Mesothelial cell of epicardium (in vitro differentiated cells): ENCODE measurements at places on chromosomes 3 and 15.
A peak's percentile ranks its signal among the peaks of the same experiment; 100 is the strongest.

GRCh38 chr3:182238126-182238525 lies 526.4 kb downstream of the SOX2 start:
- no peak for DNase-seq

GRCh38 chr3:39187372-39188155 lies 4.8 kb downstream of the XIRP1 start:
- no peak for DNase-seq

DNA sequence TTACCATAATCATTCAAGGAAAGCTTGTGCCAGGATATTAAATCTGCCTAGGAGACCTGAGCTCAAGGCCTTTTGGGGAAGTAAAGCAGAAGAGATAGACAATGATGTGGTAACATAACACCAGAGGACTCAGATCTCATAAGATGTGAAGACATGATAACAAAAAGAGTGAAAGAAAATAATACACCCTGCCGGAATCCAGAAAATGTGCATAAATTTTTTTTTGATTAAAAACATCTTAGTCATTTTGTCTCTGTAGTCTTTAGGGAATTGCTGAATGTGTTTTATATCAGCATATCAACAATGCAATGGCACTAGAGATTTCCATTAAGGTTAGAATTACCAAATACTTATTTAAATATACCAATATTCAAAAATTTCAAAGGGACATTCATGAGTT lies 326.8 kb upstream of the ROBO1 start:
- DNase-seq: no peak

DNA sequence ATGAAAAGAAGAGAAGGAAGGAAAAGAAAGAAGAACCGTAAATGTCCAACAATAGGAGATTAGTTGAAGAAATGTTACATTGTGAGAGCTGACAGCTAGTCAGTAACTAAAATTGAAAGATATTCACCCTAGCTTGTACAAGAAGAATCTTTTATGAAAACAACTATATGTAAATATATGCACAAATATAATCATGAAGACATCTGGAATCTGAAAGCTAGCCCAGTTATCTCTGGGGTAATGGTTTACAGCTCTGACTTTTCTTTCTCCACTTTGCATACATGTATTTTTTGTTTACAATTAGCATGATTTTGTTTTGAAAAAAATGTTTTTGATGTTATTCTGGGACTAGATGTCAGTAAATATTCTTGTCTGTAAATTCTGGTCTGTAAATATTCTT lies 37.1 kb upstream of the ADAMTSL3 start:
- DNase-seq: no peak

- no peak for DNase-seq
These were observed 385.9 kb downstream of the MFSD1 start for GRCh38 chr3:159187706-159188105.

GRCh38 chr15:73515527-73515926 lies 72.6 kb downstream of the REC114 start:
- DNase-seq: no peak

- no peak for DNase-seq
These were observed 190.4 kb downstream of the GHSR start for GRCh38 chr3:172257648-172258400.

DNA sequence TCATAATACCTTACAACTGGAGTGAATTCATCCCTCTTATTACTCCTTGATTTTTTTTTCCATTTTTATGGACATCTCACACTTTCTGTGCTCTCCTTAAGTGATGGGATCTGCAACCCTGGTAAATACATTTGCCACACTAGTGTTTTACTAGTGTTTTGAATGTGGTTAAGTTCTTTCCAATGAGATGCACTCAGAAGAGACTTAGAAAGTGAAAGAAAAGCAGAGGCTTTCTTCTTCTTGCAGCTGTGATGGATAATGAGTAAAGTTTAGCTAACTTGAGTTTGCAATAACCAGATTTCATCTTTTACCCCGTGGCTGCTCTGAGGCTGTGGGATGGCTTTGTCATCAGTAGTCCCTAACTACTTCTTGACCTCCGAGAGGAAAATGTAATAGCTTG lies 1248.4 kb downstream of the NSUN3 start:
- DNase-seq: no peak

DNA sequence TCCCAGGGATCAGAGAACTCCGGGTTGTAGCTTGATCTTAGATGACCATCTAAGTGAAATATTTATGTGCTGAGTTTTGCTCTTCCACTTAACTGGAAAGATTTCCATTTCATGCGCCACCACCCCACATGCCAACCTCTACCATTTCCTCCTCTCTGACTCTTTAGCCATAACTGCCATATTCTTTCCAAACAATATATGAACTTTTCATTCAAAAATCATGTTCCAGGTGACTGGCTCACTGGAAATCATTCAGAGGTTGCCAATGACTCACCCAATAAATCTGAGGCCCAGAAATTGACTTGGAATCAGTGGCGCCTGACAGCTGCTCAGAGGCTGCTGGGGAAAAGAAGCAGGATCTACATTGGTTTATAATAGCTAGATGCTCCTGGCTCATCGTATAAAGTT lies 31.6 kb upstream of the FAM174B start:
- DNase-seq: no peak

GRCh38 chr3:31767920-31768319 lies 213.1 kb downstream of the OSBPL10 start:
- DNase-seq: no peak

DNA sequence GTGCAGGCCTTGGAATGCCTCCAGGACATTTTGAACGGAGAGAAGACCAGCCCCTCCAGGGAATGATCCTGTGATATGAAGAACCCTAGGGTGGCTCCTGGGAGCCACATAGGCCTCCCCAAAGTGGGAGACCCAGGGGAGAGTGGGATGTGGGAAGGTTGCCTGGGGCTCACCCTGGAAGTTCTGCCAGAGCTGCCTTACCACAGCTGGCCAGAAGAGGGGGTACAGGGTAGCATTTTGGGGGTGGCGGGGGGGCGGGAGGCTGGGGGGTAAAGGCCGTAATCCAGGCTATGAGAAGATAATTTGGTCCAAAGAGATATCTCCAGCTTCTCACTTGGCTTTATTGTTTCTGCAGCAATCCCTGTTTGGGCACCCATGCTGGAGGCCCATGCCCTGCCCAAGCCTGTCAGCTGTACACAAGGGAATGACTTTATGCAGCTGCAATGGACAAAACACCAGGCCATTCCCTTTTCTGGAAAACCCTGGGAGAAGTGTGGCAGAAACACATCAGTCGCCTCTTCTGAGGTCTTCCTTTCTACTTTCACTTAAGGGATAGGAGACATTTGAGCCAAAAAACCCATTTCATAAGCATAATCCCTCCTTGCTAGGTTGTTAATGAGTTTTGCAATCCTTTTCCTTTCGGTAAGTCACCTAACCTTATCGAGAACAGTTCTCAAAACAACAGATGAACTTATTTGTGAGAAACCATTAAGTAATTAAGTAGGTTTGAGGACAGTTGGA lies 11.0 kb upstream of the MUSTN1 start:
- no peak for DNase-seq

DNA sequence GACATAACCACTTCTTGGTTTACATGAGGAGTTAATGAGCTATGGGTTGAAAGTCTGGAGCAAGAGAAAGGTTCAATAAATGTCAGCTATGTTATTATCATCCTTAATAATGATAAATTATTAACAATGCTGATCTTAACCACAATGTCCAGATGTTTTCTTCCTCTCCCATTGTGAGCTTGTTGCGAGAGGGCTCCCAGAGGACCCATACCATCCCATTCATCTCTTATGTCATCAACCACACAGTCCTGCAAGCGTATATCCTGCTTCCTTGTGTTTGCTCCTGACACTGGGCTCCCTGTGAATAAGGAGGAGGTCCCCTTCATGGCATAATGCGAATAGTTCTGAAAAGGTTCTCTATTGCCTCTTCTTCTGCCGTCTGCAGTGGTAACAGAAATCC lies 266.8 kb downstream of the TLE3 start:
- DNase-seq: no peak

- peak; percentile 78 for DNase-seq
These were observed 244.5 kb downstream of the CD47 start for GRCh38 chr3:107846279-107846852.

DNA sequence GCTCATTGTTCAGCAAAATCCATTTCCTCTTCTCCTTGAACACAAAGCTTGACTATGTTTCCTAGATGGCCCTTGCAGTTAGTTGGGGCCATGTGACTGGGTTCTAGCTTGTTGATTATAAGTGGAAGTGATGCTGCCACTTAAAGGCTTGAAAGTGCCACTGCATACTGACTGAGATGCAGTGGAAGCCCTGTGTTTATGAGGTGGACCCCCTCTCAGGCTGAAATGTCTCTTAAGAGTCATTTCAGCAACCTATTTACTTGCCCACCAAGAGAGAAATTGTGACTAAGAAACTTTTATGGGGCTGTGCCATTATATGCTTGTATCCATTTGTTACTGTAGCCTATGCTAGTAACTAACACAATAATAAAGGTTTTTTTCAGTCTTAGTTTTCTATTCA lies 8.4 kb upstream of the ANP32A start:
- DNase-seq: no peak

DNA sequence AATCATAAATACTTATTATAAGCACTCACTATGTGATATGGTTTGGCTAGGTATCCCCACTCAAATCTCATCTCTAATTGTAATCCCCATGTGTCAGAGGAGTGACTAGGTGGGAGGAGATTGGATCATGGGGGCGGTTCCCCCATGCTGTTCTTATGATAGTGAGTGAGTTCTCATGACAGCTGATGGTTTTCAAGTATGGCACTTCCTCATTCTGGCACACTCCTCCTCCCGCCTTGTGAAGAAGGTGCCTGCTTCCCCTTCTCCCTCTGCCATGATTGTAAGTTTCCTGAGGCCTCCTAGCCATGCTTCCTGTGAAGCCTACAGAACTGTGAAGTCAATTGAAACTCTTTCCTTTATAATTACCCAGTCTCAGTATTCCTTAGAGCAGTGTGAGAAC lies 53.3 kb upstream of the CHMP2B start:
- no peak for DNase-seq

DNA sequence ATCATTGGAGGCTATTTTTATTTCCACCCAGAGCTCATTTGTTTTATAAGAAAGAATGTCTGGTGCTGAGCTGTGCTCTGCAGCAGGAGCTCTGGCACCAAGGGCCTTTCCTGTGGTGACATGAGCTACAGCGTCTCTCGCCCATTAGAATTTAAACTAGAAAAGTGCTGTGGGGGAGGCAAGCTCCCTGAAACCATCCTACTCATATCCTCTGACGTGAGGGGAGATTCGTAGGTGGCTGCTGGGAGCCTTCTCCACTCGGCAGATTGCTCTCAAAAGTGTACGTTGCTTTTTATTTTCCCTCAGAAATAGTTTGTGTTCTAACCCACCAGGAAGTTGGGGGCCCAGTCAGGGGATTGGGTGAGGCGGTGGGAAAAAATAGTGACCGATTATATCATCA lies 76.3 kb upstream of the ARHGEF3 start:
- no peak for DNase-seq

GRCh38 chr15:90402767-90403166 lies 14.7 kb downstream of the IQGAP1 start:
- no peak for DNase-seq

DNA sequence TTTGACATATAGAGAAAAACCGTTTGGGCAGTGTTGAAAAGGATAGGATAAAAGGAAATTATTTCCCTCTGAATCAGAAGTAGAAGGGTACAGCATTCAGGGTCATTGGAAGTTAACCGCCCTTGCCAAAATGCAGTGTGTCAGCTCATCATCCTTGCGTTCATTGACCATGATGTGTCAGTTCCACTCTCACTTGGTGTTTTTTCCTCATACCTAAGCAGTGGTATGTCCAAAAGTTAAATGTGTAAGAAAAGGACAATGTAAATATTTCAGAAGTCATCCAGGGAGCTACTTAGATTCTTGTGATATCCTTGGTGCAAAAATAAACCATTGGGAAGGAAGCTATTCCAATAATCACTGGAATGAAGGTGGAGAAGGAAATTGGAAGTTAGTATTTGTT lies 50.7 kb downstream of the MAP6D1 start:
- no peak for DNase-seq

DNA sequence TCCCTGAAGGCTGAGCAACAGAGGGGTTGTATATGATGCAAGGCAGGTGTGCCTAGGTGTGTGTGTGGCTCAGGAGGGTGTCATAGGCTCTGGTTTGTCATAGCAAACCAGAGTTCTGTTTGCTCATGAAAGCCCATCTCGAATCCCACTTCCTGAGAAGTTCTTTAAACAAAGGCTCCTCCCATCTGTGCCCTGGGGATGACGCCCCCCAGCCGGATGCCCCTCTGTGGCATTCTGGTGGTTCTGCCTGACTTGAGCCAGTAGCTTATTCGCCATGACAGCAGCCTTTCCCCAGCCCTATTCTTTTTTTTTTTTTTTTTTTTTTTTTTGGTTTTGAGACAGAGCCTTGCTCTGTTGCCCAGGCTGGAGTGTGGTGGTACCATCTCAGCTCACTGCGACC lies 45.4 kb downstream of the PDIA5 start:
- no peak for DNase-seq

DNA sequence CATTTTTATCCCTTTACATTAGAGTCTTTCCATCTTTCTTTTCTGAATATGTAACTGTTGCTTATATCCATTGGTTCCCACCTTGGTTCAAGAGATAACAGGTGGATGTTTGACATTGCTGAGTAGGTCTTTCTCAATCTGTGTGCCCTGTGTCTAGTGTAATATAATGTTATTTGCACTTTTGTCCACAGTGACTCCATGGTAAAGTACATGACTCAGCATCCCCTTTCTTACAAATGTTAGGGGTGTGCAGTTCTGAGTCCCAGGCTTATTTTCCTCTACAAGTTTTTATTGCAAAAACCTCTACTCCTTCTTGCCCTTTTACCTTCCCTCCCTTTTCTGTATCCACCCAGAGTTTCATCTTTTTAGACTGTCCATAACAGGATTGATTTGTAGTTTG lies 116.5 kb downstream of the RSRC1 start:
- DNase-seq: no peak

DNA sequence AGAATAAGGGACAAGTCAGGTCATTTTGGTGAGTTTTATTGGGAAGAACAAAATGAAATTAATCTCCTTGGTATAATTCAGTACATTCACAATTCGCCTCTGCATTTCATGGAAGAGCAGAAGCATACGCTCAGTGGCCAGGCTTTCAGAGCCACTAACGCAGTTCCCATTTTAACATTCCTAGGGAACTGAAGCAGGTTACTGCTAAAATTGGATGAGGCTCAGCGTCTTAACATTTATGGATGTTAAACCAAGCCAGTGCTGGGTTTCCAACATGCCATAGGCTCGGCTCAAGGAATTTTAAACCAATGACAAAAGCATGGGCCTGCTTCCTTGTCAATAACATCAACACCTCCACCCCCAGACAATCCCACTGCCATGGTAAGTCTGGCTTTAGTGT lies 172.7 kb upstream of the PRICKLE2 start:
- DNase-seq: no peak

GRCh38 chr3:51966486-51966885 lies 768 bp downstream of the PCBP4 start:
- no peak for DNase-seq

GRCh38 chr3:151327571-151328198 lies 1.7 kb downstream of the P2RY13 start:
- no peak for DNase-seq

- no peak for DNase-seq
These were observed 130.2 kb upstream of the TPRG1 start for GRCh38 chr3:189041482-189042090.

DNA sequence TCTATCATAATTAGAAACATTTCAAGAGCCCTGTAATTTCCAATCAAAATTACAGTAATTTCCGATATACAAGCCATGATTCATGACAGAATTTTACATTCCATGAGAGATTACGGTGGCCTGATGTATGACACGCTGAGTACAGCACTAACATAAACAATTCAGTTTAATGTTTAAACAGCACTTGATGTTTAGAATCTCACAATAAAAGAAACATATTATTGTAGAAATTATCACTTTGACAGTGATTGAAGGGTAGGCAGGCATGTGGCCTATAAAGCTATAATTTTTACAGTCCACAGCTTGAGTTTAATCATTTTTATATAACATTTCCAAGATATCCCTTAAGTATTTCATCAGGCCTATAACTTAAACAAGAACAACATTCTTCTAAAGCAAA lies 48.5 kb downstream of the SATB1 start:
- DNase-seq: no peak
